ENCODE measurements at places on chromosomes 5 and 9.

- no peak for DNase-seq
These were observed 20.8 kb upstream of the ANXA6 start for GRCh38 chr5:151178372-151178771.

DNA sequence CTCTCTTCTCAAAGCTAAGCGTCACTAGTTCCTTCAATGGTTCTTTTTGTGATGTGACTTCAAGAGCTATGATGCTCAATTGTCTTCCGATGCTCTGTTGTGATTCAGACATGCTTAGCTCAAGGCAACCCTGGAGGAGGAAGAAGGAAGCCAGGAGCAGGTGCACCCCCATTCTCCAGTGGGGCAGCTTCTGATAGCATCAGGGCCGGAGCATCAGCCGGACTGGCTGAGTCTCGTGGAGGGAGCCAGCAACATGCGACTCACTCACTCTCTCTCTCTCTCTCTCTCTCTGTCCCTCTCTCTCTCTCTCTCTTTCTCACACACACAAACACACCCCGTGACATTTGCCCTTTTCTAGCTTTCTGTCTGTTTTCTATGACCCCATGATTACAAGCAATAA is 140.2 kb downstream of the HSD17B3 start:
- DNase-seq, result no peak

GRCh38 chr9:18516965-18517364 is 43.0 kb downstream of the ADAMTSL1 start:
- no peak for DNase-seq

DNA sequence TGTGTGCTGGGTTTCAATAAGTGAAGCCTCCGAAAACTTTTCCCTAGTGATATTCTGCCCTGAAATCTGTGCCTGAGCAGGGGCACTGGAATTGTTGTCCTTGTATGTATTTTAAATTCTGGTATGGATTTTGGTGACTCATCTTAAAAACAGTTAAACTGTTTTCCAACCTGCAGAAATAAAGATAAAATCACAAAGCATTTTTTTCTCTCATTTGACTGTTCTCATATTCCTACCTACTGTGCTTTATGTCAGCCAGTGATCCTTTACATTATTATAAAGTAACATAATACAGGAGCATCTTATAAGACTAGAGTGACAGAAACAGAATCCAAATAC is 10.9 kb upstream of the TAF11L2 start:
- DNase-seq, result no peak

- DNase-seq, result no peak
These were observed 15.7 kb downstream of the TMEM171 start for GRCh38 chr5:73136055-73136562.

- DNase-seq, result no peak
These were observed 43.1 kb upstream of the TTC39B start for GRCh38 chr9:15349892-15350761.

Measured in CD4-positive, CD25-positive, alpha-beta regulatory T cell (primary cell).